ENCODE measurements at places on chromosomes 7 and 10.
A peak's percentile ranks its signal among the peaks of the same experiment; 100 is the strongest.

GRCh38 chr7:103121641-103122040 lies 27.3 kb downstream of the NAPEPLD start:
- DNase-seq = no peak

DNA sequence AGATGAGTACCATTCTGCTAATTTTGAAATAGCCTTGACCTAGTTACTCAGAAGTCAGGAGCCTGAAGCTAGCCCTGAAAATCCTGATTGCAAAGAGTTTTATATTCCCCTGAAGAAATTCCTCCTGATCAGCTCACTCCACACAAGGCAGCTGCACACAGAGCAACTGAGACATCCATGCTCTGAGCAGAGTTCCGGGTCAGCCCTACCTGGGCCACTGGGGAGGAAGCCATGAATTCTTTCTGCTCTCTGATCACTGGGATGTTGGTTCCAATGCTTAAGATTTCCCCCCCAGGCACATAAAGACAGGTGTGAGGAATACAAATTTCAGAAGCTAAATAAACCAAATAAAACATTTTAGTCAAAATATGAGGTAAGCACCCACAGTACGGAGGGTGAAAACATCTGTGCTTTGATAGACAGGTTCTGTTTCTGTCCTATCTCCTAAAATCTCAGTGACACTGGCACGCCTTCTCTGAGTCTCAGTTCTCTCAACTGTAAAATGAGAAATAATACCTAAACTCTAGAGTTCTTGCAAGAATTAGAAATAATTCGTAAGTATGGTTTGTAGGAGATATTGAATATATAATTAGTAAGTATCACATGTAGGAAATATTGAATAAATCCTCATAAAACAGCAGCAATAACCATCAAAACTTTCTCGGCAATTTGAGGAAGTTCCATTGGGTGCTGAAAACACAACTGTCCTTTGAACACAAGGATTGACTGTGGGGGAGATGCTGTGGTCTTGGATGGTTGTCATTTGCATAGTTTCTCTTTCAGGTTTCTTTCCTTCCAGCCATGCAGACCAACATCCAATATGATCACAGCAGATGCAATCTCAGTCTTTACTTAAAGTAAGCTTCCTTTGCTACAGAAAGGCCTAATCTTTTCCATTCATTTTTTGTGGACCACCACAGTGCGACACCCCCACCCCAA lies 133.0 kb upstream of the TNS3 start:
- no peak for DNase-seq

- no peak for DNase-seq
Measured at GRCh38 chr7:17697128-17697881, 243.0 kb downstream of the SNX13 start.

DNA sequence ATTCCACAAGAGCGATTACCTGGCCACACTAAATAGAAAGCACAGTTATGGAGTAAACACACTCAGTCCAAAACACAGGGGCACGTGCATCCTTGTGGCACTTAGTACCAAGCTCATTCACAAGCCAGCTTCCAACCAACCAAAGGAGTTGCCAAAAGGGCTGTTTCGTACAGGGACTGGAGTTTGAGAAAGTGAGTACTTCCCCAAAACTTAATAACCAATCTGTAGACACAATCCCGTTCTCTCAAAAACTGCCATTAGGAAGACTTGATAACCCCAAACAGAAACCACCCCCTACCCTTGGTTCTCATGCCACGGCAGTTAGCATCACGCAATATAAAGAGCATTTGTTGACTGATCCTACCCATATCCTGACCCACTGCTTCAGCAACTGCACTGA lies 166.2 kb upstream of the ASAH2 start:
- DNase-seq = no peak

DNA sequence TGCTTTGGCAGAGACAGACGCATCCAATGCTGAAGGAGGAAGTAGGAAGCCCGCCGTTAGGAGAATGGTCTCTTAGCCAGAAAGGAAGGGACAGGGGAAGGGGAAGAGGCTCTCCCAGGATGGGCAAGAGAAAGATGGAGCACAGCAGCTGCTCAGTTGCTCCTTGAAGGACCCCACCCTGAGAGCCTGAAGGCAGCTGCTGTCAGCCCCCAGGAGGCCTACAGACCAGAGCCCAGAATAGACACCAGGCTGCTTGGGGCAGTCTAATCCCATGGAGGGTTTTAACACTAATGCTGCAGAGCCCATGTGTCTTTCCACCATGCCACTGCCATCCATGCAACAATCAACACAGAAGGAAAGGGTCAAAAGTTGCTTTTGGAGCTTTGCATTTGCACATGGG lies 3.5 kb upstream of the C7orf33 start:
- DNase-seq = no peak

DNA sequence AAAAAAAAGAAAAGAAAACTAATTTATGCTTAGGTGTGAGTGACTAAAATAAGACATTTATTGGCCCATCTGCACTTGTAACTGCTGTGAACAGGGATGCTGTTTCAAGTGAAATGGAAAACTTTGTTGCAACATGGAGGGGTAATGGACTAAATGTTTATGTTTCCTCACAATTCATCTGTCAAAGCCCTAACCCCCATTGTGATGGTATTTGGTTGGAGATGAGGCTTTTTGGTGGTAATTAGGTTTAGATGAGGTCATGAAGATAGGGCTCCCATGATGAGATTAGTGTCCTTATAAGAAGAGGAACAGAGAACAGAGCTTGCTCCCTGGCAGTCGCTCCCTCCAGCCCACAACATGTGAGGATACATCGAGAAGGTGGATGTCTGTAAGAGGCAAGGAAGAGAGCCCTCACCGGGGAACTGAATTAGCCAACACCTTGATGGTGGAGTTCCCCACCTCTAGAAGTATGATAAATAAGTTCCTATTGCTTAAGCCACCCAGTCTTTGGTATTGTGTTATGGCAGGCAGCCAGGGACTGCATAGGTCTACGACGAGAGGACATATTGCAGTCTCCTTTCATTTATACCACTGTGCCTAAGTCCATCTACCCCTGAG lies 28.6 kb upstream of the VCL start:
- DNase-seq = no peak

- no peak for DNase-seq
Measured at GRCh38 chr10:29378106-29378505, 89.2 kb downstream of the LYZL1 start.

DNA sequence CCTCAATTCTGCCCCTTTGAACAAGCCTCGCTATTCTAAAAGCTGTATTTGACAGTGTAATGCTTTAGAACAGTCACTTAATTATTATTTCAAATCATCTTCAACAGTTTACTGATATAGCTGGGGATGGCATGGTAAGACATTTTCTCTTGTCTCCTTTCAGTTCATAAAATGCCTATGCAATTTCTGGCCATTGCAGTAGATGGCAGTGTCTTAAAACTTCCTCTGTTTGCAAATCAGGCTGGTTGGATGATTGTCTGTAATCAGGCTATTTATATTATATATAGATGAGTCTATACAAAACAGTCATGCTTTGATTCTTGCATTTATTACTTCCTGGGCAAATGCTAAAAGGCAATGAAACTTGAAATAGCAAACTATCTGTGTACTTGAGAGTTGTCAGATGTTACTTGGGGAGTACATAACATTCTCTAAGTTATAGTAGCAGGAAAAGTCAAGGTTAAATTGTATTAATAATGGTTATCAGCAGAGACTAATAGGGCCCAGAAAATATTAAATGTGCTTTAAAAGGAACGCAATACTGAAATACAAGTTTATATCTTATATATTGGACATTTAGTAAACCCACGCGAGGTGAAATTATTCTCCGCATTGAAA lies 55.5 kb upstream of the LHFPL3 start:
- no peak for DNase-seq

DNA sequence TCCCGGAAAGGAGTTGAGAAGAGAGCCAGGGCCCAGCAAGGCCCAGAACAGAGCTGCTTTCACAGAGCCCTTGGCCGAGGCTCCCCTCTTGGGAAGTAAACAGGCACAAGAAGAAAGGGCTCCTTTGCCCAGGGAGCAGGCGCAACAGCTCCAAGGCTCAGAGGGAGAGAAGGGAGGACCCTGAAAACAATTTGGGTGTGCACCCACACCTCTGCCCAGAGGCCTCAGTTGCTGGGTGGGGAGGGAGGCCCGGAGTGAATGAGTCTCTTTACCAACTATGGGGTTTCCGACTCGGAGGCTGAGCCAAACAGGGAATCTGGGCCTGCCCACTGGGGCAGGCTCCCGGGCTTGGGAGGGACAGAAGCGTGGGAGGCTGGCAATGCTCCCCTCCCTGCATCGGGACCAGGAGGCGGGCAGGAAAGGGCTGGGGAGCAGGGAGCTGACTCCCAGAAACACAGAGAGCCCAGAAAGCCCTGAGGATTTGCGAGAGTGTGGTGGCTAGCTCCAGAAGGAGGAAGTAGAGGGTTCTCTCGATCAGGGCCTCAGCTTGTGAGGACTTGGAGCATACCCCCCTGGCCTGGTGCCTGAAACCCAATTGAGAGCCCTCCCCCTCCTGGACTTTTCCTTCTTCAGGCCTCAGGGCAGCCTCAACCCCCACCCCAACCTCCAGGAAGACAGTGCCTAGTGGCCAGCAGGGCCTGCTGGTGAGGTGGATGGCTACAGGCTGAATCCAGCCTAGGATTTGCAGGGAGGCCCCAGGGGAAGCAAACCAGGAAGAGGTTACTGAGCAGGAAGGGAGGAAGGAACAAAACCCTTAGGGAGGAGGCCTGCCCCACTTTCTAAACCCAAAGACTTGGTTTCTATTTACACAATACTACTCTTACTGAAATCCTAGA lies 6.2 kb downstream of the C10orf105 start:
- peak; percentile 83 for DNase-seq

GRCh38 chr7:31126976-31127375 lies 74.9 kb downstream of the ADCYAP1R1 start:
- DNase-seq = no peak

GRCh38 chr10:57830877-57831560 lies 436.7 kb downstream of the IPMK start:
- no peak for DNase-seq
